ENCODE measurements at places on chromosomes 6 and 20. TPM values are rescaled to one million over a fixed set of nuclear protein-coding genes. Genes with fewer than 3 reads are reported as not detected.

The GINS1 gene
- total RNA-seq, result 17.6 TPM

- no peak for DNase-seq
Measured at GRCh38 chr6:43478008-43478372, 620 bp downstream of the TJAP1 start.

- no peak for DNase-seq
Measured at GRCh38 chr20:20966171-20966570, 140.0 kb downstream of the LINC00237 start.

DNA sequence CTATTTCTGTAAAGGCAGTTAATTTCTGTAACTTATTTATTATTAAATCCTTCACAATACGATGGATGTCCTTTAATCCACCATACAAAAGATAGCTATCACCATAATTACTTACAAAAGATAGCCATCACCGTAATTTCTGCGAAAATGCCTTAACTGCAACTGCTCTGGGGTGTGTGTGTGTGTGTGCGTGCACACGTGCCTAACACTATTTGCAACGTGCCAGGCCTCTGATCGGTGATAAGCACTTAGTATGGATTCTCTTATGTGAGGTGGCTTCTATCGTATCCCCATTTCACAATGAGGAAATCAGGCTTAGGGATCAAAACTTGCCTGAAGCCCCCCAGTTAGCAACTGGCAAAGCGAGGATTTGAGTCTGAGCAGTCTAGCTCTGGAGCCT lies 67.1 kb upstream of the RBM24 start:
- no peak for DNase-seq

DNA sequence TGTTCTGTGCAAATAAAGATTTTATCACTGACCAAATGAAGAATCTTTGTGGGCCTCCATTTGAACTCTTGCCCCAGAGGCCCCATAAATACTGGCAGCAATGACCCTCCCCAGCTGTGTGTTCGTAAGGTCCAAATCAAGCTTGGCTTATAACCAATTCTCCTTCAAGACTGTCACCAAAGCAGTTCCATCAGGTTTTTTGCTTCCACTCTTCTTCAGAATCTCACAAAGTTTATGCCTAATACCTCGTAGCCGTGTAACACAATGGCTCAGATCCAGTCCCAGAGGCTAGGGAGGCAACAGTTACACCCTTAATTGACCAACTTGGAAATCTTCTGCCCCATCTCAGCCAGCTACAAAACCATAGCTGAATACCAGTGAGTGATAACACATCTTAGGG lies 120.5 kb downstream of the HIVEP2 start:
- no peak for DNase-seq

DNA sequence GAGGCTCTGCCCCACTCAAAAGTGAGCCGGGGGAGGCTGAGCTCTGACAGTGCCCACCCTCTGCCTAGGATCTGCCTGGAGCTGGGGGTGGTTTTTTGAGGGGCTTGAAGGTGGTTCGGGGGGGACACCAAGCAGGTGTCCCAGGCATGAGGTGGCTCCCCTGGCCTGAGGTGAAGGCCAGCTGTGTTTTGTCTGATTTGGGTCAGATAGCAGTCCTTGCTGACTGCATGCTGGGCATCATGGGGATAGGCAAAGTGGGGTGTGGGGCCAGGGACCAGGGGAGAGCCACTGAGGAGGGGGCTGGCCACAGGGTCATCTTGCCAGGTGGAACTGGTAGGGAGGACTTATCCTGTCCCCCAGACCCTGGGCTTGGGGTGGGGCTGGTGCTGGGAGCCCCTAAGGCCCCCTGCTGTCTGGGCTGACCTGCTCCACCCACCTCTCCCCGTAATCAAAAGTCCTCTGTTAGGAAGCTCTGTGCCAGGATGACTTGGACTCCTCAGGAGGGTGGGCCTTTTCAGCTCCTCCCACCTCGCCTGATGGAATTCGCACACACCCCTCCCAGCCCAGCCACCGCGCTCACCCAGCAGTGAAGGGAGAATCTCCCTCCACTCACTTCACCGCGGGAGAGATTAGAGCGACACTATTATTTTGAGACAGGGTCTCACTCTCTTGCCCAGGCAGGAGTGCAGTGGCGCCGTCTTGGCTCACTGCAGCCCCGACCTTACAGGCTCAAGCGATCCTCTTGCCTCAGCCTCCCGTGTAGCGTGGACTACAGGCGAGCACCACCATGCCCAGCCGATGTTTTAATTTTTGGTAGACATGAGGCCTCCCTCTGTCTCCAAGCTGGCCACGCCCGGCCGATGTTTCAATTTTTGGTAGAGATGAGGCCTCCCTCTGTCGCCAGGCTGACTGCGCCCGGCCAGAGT lies 1.5 kb upstream of the COL9A3 start:
- no peak for DNase-seq

DNA sequence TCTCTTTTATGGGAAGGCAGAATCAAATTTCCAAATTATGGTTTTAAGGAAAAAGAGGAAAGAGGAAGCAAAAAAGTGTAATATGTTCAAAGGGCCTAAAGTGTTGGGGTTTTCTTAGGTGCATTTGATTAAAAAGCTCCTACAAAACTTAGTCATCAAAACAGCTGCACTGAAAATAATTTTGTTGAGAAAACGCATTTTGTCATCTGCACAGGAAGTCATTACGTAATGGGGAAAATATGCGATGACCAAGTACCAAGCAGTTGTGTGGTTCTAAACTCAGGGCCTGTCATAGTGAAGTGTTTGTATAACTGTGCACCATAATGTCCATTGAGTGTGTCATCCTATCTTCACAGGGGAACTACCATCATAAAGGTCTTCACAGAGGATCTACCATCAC lies 15.6 kb downstream of the HAO1 start:
- DNase-seq, result no peak
